Tibial nerve (tissue), 4 donors: ENCODE measurements at places on chromosomes 4 and X. TPM values are rescaled to one million over a fixed set of nuclear protein-coding genes. Genes with fewer than 3 reads are reported as not detected.

SLC30A9 gene
- 60.0 TPM for total RNA-seq

TSPYL2 gene
- total RNA-seq: 142 TPM

SLC4A4 gene
- 5.9 TPM for total RNA-seq

TMPRSS11B gene
- total RNA-seq: not detected

GAGE2A gene
- total RNA-seq: not detected

HEPH gene
- 22.0 TPM for total RNA-seq

SLC25A5 gene
- 103 TPM for total RNA-seq

FAM47A gene
- not detected for total RNA-seq

HERC3 gene
- total RNA-seq: 48.8 TPM

GRCh38 chr4:5707778-5708448 is 446 bp downstream of the EVC2 start:
- DNase-seq: no peak

DNA sequence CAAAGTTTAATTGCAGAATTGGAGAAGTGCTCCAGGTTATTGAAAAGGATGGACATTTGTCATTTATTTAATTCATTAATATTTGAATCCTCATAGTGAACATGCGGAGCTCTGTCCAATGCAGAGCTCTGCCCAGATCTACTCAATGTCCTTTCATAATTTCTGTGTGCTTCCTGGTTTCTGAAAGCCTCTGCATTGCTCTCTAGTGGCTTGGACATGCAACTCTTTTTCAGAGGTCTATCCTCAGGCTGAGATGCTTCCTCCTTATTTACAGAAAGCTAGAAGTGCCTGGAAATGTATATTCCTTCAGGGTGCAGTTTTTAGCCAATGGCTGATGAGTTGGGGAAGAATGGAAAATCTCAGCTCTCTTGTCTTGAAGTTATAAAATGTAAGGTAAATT is 786.1 kb upstream of the AADAT start:
- DNase-seq: no peak

DNA sequence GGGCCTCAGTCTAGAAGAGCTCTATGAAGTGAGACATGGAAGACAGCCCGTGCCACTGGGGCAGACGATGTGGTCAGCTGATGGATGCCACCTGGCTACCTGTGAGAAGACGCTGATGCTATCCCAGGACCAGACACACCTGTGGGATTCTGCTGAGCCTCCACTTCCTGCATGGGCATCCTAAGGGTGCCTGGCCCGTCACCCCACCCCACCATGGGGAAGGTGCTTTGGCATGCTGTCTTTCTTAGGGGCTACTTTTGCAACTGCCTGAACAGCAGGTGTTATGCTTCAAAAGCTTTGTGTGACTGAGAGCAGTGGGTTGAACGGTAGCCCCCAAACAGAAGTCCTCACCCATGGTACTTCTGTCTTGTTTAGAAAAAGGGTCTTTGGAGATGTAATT is 65.0 kb upstream of the STS start:
- no peak for DNase-seq

DNA sequence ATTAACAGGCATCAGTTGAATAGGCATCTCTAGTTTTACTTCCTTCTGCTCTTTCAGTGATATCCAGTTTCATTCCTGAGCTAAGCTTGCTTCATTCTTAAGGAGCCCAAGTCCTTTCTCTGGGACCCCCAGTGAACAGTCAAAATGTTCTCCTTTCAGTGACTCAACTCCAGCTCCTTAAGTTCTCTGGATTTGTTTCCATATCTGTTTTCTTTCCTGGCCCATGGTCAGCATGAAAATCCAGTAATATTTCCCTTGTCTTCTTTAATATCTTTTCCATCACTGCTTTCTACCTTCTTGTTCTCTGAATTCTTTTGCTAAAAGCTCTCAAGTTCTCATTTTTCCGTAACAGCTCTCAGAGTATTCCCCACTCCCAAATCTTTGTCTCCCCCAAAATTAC is 25.5 kb downstream of the ADGRL3 start:
- DNase-seq: no peak

DNA sequence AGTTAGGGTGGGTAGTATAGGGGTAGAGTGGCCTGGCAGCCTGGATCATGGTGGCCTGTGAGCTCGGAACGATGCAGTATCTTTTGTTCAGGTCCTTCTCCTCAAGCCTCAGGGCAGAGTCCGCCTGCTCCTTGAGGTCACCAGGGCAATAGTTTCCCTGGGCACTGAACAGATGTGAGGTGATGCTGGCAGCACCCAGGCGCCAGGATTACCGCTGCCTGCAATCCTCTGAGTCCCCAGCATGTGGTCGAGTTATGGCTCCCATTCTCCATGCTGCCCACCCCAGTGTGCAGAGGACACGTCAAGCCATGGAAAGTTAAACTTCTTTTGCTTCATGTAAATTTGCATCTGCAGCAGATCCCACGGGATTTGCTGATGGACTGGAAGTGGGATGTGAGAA is 38.7 kb downstream of the NEIL3 start:
- no peak for DNase-seq

GRCh38 chrX:23554304-23554703 is 113.0 kb upstream of the PRDX4 start:
- DNase-seq: no peak

GRCh38 chr4:125352521-125352920 is 37.8 kb downstream of the FAT4 start:
- DNase-seq: no peak

- no peak for DNase-seq
These were observed 71.4 kb upstream of the GPM6B start for GRCh38 chrX:13888284-13888683.

GRCh38 chr4:2046031-2046961 is 12.8 kb upstream of the NAT8L start:
- no peak for DNase-seq

DNA sequence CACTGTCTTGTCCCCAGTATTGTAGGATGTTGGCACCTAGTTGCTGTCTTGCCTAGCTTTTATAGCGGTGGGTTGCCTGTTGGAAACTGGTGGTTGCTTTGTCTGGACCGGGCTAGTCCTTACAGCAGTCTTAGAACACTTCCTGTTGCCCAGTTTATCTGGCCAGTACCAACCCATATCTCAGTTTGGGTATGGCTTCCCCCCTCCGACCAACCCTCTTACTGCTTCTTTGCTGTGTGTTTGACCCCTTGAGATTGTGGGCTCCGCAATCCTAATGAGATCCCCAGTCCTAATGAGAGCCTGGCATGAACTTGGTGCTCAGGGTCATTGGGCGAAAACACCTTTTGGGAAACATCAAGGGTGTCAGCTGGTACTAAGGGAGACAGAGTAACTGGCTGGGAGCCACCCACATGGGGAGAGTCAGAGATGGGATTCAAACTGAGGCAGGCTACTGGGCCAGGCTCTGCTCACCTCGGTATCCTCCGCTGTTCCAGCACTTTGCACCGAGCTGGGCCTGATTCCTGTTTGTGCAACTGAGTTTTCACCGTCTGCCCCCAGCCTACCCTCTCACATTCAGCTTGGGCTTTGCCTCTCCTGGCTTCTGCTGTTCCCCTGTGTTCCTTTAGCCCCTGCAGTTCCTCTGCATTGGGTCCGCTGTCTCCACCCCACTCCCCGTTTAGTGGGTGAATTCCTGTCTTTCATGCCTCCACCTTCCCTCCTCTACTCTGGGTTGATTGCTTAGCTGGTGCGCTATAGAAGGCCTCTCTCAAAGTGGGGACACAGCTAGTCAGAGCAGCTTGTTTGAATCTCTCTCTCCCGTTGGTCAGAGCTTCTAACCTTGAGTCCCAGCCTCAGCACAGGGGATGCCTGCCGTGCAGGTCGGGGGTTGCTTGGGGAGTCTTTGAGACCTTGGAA is 1.6 kb downstream of the TBC1D14 start:
- no peak for DNase-seq

GRCh38 chr4:5527211-5527610 is 181.1 kb downstream of the EVC2 start:
- no peak for DNase-seq

- DNase-seq: no peak
These were observed 101.9 kb upstream of the CCSER1 start for GRCh38 chr4:90025248-90025647.

DNA sequence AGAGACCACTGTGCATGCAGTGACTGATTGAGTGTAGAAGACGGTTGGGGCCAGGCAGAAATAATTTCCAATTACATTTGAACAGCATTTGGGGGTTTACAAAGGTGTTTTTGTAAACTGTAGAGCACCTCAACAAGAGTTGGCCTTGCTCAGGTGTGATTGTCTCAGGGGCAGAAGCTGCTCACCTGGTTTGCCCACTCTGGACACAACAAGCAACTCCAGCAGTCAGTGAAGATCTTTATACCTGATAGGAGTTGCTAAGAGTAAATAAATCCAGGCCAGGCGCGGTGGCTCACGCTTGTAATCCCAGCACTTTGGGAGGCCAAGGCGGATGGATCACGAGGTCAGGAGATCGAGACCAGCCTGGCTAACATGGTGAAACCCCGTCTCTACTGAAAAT is 221.3 kb downstream of the RAB28 start:
- no peak for DNase-seq

- DNase-seq: peak; percentile 37
These were observed 123.2 kb upstream of the FAM9C start for GRCh38 chrX:13167481-13168231.

DNA sequence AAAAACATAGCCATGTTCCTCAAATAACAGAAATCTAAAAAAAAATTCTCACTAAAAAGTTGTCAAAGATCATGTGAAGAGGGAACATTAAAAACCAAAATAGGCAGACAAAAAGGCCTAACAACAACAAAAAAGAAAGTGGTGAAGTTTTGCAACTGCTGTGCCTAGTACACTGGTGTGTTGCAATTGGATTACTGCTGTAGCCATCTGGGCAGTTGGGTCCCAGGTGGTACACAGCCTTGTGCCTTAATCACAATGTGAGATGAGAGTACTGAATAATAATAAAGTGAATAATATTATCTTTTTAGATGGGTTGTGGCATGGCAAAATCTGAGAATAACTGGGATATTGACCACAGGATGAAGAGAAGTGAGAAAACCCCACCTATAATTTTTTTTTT is 12.0 kb downstream of the C4orf54 start:
- no peak for DNase-seq

DNA sequence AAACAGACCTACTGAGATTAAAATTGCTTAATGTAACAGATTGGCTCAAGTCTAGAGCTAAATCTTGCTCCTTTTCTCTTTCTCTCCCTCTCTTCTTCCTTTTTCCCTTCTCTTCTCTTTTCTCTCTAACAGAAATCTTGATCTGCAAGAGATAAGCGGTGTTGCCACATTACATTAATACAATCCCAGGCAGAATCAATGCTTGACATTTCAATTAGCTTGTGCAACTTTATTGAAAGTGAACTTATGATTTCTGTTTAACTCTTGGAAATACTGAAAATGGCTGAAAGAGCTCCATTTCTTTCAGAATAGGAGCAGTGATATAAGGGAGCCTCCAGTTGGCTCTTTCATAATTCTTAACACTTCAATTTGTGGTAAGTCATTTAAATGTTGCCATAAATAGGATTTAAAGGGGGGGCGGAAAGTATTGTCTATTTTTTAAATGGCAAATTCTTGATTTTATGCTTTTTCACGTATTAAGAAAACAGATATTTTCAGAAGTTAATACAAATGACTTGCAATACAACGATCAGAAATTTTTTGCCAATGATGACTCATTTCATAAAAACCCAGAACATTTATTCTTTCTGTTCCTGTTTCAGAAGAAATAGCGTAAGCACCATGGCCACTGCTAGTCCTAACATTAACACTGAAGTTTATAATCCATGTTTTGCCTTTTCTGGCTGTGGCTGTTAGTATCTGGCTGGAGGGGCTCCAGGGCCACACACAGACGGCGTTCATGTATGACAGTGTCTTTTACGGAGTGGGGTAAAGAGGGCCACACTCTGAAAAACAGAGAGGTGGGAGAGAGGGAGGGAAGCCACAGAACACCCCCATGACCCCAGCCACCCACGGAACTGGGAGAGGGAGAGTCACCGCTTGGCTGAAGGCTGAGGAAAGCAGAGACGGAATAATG is 115.7 kb upstream of the FAT1 start:
- no peak for DNase-seq

- DNase-seq: no peak
These were observed 494.8 kb upstream of the AGA start for GRCh38 chr4:177937041-177937440.

DNA sequence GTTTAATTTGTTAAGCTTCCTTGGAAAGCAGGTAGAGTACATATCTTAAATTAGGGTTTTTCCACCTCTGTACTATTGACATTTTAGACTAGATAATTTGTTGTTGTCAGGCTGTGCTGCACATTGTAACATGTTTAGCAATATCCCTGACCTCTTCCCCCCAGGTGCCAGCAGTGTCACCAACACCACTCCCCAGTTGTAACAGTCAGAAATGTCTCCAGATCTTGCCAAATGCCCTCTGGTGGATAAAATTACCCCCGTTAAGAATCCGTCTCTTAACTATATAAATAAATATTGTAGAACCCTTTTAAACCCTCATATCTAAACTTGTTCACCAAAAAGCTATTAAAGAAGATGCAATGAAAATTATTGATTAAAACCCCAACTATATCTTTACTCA is 161.5 kb downstream of the ARHGAP6 start:
- DNase-seq: no peak

- DNase-seq: no peak
These were observed 883.3 kb downstream of the TRIML1 start for GRCh38 chr4:189022440-189023035.

GRCh38 chr4:73777612-73778011 is 37.2 kb downstream of the CXCL8 start:
- DNase-seq: no peak

GRCh38 chrX:40521868-40522450 is 58.8 kb upstream of the ATP6AP2 start:
- DNase-seq: no peak

DNA sequence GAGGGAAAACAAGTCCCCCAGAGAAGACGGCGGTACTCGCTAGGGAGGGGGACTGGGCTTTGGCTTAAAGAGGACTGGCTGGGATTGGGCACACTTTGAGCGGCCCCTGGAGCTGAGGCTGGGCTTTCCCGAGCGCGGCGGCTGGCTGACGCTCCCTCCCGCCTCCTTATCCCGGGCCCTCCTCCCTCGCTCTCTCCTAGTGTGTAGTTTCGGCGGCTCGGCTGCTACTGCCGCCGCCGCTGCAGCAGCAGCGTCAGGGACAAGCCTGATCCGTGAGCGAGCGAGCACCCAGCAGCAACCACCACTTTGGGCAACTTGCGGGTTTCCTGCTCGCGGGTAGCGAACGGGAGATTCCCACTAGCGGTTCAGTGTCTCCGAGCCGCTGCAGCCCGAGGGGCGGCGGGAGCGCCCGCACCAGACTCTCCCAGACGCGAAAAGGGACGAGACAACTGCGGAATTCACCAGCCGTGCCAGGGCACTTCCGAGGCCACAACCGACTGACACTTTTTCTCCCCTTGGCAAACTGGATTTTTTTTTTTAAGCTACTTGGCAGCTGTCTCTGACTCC is 632 bp upstream of the PCDH7 start:
- no peak for DNase-seq

- no peak for DNase-seq
These were observed 78.4 kb downstream of the LUZP4 start for GRCh38 chrX:115367951-115368350.

GRCh38 chrX:19747652-19748610 is 139.5 kb downstream of the SH3KBP1 start:
- no peak for DNase-seq

DNA sequence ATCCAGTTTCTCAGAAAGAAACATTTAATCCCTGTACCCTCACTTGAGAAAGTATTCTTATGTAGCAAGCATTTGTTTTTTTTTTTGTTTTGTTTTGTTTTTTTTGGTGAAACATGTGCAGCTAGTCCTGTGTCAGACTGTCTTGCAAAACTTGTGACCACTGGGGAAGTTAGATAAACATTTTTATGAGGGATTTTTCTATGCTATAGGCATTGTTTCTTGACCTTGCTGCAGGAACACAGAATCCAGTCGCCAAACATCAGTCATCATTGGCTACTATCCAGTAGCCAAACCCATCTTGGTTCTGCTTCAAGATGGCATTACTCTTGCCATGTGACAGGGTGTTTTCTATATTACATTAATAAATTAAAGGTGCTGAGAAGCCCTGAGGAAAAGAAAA is 7.7 kb upstream of the MAPK10 start:
- DNase-seq: no peak
